SJSA1 (cell line): ENCODE measurements at places on chromosomes 7 and 10.

DNA sequence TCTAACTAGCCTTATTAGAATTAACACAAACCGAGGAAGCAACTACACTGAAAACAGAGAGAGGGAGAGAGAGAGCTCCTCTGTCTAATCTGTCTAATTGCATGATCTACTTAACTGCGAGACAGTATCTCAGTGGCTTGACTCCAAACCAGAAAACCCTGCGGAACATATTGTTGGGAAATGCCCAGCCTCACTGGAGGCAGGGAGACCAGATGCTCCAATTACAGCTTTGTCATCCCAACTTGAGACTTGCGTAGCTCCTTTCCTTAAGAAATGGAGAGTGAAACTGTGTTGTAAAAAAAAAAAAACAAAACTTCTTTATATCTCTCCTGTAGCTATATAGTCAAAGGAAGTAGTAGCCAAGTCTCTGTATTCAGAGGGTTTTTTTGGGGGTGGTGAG lies 52.0 kb upstream of the ZNRF2 start:
- DNase-seq: no peak

GRCh38 chr7:101200862-101201599 lies at the start of gene MOGAT3:
MOGAT3 (minus strand) TSS chr7:101201036; CDS start chr7:101200854, 182 bp downstream.
- DNase-seq: no peak

- DNase-seq: no peak
Observed at GRCh38 chr7:1696671-1697498, 26.8 kb downstream of the ELFN1 start.

DNA sequence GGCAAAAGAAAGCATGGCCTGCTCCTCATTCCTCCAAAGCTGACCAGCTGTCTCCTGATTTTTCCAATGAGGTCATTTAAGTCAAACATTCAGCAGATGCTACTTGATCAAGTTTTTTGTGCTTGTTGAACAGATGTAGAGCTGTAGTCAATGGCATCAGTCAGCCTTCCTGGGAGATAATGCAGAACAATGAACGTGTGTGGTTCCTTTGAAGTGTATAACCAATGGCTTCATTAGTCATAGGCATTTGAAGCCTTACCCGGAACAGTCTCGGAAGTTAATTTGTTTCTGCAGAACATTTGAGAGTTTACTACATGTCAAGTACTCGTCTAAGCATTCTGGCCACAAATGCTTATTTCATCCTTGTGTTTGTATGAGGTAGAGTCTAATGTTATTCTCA lies 227.1 kb downstream of the ADRA2A start:
- peak; percentile 77 for DNase-seq
